ENCODE measurements at places on chromosomes 11 and 22. TPM values are rescaled to one million over a fixed set of nuclear protein-coding genes. Genes with fewer than 3 reads are reported as not detected.

GRIA4 gene
- not detected for total RNA-seq

BMAL1 gene
- 11.8 TPM for total RNA-seq

RFPL1 gene
- 0.09 TPM for total RNA-seq

PRR33 gene
- not detected for total RNA-seq

CRYBB2 gene
- total RNA-seq, result not detected

KCNK7 gene
- 0.17 TPM for total RNA-seq

EMID1 gene
- total RNA-seq, result 10.0 TPM

ACTN3 gene
- not detected for total RNA-seq

Data from dermis lymphatic vessel endothelial cell (primary cell).